HuH-7 (cell line): ENCODE measurements at places on chromosomes 6 and 20.

- no peak for DNase-seq
Measured at GRCh38 chr6:4287811-4288244, 152.5 kb upstream of the ECI2 start.

GRCh38 chr6:151534576-151534975 lies 40.8 kb downstream of the CCDC170 start:
- no peak for DNase-seq

GRCh38 chr6:137661601-137662000 lies 167.4 kb upstream of the OLIG3 start:
- peak; percentile 19 for DNase-seq

- no peak for DNase-seq
Measured at GRCh38 chr6:22334778-22335177, 37.9 kb upstream of the PRL start.

DNA sequence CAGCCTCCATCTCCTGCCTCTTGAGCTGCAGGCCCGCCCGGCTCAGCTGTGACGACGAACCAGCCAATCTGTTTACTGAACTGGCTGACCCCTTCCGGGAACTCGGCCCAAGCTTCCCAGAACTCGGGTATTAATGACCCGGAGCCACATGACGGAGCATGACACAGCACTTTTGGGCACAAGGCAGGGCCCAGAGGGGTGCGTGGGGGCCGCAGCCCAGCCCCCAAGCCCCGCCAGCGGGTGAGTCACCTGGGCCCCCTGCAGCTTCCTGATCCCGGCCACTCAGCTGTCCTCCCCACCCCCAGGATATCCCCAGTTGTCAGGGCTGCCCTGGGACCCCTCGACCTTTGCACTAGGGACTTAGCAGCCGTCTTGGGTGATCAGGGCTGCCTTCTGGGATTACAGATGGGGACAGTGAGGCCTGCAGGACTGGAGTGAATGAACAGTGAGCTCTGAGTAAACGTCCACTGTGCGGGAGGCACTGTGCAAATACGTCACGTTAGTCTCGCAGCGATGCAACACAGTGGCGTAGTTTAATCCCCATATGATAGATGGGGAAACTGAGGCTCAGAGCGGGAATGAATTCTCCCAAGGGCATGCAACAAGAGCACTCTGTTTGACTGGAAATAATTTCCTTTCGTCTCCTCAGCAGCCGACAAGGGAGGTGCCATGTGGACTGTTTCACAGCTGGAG lies 102.1 kb downstream of the CEBPB start:
- DNase-seq, result peak; percentile 96

DNA sequence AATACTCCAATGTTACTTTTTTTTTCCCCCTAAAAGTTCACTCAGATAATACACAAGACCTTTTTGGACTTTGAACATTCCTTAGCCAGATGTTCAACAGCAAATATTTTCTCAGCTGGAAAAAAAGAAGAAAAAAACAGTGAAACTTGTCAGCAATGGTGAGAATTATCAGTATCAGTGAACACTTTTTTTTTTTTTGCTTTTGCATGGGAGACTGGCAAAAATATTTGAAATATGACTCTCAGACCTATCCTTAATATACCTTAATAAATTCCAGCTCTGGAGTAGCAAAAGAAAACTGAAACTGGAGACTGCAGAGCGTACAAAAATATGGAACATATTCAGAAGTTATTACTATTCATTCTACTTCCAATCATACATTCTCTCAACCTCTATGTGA lies 92.3 kb downstream of the RFPL4B start:
- DNase-seq, result no peak

DNA sequence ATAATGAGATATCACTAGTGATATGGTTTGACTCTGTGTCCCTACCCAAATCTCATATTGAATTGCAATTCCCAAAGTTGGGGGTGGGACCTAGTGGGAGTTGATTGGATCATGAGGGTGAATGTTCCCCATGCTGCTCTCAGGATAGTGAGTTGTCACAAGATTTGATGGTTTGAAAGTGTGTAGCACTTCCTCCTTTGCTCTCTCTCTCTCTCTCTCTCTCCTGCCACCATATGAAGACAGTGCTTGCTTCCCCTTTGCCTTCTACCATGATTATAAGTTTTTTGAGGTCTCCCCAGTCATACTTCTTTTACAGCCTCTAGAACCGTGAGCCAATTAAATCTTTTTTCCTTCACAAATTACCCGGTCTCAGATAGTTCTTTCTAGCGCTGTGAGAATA lies 1002.0 kb upstream of the ADGRB3 start:
- DNase-seq, result no peak

DNA sequence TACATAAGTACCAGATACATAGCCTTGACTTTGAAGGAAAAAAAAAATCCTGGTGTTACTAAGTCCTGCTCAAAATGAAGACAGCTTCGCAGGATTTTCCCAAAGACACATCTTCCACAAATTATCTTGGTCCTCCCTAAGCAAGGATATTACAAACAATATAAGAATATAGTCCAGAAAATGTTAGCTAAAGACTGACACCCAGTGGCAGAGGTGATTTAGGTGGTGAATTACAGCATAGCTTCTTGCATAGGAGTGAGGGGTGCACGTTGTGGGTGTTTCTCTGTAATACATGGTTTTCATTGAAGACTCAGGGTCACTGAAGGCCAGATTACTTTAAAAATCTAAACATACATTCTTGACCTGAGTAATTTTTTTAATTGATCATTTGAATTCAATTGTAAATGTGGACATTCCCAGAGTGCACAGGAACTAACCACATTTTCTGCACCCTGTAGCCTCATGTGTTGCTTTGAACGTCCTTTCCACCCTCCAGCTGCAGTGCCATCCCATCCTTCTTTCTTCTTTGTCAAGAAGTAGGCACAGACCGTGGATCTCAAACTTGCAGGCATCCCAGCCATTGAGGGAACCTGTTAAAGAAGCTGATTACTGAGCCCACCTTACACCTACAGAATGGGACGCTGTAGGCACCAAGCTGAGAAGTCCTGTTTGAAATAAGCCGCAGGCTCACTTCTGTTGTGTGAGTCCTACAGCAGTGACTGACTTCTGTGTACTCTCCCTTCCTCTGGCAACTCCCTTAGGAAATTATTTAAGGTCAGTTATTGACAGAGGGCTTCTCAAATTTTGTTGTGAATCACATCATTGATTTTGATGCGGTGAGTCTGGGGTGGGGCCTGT lies 102.6 kb downstream of the PERP start:
- DNase-seq, result peak; percentile 63

GRCh38 chr6:39322306-39322850 lies at the start of gene KCNK16:
Gene KCNK16 (minus strand): TSS chr6:39322702. CDS start chr6:39322540, 162 bp downstream.
- no peak for DNase-seq

- no peak for DNase-seq
Measured at GRCh38 chr6:148934961-148935360, 188.1 kb downstream of the UST start.

DNA sequence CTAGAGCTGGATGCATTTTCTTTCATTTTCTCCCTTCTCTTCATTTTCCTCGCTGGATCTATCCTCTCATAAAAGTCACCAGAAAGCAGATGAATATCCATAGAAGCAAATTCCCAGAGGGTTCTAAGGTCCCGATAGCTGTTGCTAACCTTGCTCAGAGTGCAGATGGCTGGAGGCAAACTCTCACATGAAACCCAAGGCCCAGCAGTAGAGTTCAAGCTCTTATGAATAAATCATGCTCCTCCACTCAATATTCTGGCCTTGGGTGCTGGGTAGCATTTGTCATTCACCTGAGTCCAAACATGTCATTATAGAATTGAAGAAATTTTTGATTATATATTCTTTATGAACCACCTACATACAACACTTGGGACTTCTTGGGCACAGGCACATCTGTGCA lies 539.7 kb upstream of the MARCKS start:
- DNase-seq, result no peak

DNA sequence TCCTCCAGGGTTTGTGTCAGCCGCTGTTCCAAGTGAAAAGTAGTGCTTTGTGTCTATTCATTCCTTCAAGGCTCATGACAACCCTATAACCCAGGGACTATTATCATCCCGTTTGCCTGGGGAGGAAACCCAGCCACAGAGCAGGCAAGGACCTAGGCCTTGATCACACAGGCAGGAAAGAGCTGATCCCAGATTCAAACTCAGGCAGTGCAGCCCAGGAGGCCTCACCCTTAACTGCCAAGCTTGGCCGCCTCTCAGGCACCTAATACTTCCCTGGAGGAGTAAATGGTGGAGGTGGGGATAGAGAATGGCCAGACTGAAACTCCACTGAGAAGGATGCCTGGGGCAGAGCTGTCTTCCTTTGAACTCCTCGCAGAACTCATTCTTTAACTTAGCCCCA lies 215.1 kb upstream of the QKI start:
- DNase-seq, result no peak

DNA sequence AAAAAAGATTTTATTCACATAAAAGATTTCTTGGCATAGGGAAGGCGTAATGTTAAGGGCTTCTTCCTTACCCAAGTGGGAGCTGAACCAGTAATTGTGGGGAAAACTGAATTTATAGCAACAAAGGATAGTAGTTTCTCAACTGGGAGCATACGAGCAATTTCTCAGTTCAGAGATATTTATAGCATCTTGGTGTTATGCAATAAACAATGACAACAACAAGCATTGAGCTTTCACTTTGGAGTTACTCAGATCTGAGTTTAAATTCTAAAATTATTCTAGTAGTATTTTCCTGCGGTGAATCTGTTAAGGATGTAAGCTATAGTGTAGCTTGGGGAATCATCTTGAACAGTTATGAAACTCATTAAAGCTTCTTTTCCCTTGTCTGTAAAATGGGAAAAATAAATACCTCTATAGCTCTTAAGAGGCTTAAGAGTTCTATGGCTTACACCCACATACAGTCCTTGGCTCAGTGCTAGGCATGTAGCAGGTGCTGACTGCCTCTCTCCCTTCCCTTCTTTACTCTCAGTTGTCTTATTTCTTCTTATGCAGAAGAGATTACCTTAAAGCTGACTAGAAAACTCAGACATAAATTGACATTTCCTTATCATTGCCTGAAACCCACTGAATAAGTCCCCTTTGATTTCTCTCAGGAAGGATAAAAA lies 58.8 kb downstream of the SAMD5 start:
- DNase-seq, result no peak

GRCh38 chr6:156879186-156879585 lies 102.0 kb downstream of the ARID1B start:
- no peak for DNase-seq

- no peak for DNase-seq
Measured at GRCh38 chr6:163419413-163420288, 5.1 kb downstream of the QKI start.

DNA sequence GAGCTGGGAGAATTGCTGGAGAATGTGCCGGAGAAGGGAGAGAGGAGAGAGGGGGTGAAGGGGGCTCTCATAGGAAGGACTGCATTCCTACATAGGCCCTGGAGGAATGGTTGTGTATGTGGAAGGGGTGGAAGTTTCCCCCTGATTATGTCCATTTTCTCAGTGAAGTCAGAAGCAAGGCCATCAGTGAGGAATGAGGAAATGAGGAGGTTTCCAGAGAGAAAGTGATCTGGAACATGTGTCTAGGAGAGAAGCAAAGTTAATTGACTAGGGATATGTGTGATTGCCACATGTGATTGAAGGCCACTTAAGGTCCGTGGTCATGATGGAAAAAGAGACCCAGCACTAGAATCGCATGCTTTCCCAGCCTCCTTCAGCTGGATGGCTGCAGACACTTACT lies 42.3 kb downstream of the TBPL1 start:
- DNase-seq, result no peak

DNA sequence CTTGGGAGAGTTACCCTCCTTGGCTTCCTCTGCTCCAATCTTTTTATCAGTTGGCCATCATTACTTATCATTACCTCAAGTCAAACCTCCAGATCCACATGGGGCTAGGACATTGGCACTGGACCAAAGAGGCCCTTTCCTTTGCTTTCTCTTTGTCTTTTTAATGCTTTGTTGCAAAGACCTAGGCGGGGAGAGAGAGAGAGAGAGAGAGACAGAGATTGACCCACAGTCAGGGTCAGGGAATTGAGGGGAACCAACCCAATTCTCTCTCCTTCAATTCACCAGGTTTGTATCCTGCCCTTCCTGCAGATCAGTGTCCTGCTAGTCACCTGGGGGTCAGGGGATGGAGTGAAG lies 3.5 kb upstream of the VEGFA start:
- DNase-seq, result no peak

GRCh38 chr6:147438758-147439528 lies 69.5 kb upstream of the SAMD5 start:
- DNase-seq, result no peak

DNA sequence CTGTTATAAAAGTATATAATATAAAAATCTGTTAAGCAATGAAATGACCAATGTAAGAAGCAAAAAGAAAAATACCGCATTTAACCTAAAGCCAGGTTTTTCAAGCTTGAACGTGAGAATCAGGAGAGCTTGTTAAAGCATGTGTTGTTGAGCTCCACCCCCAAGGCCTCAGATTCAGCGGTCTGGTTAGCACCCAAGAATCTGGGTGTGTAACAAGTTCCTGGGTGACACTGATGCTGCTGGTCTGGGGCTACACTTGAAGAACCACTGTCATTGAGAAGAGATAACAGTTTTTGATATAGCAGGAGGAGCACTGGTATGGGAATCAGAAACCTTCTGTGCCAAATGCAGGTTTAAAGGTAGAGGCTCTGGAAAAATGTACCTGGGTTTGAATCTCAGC lies 154.0 kb downstream of the ID4 start:
- no peak for DNase-seq

- DNase-seq, result no peak
Measured at GRCh38 chr6:109342506-109342905, 39.8 kb downstream of the CD164 start.

DNA sequence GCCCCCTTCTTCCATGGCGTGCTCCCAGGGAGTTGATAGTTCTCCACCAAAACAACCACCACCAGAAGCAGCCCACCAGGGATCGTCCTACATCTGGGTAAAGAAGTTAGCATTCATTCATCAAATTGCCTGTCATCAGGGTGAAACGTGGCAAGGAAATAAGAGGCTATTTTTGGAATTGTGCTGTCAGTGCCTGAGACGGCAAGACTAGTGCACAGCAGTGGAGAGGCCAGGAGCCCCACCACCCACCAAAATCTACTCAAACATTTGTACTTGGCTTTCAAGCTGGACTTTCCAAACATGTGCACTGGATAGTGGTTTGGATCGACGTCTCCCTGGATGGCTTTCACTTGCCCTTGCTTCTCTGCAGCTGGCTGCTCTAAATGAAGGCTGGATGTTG lies 44.8 kb downstream of the TXNDC5 start:
- DNase-seq, result no peak

DNA sequence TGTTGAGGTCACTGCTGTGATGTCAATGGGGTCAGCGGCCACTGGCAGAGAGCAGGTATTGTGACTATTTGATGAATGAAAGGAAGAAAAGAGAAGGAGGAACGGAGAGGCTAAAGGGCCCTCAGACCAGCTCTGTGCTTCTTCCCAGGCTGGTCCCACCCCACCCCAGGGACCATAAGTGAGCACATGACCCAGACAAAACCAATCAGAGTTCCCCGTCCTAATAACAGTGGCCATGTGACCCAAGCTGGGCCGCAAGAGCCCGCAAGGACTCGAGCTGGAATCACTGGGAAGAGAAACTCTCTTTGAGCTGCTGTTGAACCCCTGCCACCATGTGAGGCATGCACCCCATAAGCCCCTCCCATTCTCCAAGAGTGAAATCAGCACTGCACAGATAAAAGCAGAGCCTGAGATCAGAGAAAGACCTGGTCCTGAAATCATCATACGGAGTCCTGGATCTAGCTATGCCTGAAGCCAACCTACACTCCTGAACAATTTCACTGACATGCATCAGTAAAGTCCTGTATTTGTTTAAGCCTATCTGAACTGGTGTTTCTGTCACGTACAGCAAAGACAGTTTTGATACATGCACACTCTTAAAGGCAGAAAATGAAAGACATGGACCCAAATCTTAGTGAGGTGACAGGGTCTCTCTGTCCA lies 90.2 kb downstream of the PREX1 start:
- DNase-seq, result no peak
